ENCODE measurements at places on chromosomes 1 and 21. TPM values are rescaled to one million over a fixed set of nuclear protein-coding genes. Genes with fewer than 3 reads are reported as not detected.

GBP4 gene
- total RNA-seq = 14.2 TPM

KRTAP21-2 gene
- total RNA-seq = not detected

SNIP1 gene
- total RNA-seq = 11.6 TPM

TFF2 gene
- total RNA-seq = not detected

SPATA1 gene
- total RNA-seq = 0.97 TPM

GPR153 gene
- 5.2 TPM for total RNA-seq

PCP4 gene
- not detected for total RNA-seq

CATSPERE gene
- total RNA-seq = 1.7 TPM

OR2AK2 gene
- total RNA-seq = not detected

S100A14 gene
- total RNA-seq = not detected

TNFRSF18 gene
- total RNA-seq = not detected

PALMD gene
- total RNA-seq = 6.8 TPM

LORICRIN gene
- total RNA-seq = not detected

GABRD gene
- not detected for total RNA-seq

CITED4 gene
- total RNA-seq = 1.7 TPM

GAS5 gene
- total RNA-seq = 367 TPM

DNA sequence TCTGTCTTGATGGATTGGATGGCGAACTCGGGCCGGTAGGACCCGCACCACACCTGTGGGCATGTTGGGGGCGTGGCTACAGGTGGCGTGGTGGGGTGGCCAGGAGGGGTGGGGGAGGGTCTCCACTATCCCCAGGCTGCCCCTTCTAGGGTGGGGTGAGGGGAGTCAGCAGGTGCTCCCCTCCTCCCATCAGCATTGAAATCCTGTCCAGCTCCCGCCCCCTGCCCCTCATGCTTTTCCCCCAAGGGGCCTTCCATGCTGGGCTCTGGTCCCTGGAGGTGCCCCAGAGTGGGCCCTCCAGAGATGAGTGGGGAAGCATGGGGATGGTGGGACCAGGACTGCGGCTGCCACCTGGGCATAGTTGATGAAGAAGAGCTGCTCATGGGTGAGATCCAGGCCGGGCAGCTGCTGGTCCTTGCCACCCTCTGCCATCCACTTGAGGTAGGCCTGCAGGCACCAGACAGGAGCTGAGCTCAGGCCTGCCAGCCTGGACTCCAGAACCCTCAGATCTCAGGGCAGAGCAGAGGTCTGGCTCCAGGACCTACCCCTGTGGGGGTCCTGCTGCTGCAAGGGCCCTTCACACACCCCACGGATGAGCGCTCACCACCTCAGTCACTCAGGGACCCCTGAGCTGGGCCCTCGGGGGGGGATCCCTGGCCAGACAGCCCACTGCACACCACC, 5.1 kb downstream of the PRXL2B start:
- no peak for DNase-seq

DNA sequence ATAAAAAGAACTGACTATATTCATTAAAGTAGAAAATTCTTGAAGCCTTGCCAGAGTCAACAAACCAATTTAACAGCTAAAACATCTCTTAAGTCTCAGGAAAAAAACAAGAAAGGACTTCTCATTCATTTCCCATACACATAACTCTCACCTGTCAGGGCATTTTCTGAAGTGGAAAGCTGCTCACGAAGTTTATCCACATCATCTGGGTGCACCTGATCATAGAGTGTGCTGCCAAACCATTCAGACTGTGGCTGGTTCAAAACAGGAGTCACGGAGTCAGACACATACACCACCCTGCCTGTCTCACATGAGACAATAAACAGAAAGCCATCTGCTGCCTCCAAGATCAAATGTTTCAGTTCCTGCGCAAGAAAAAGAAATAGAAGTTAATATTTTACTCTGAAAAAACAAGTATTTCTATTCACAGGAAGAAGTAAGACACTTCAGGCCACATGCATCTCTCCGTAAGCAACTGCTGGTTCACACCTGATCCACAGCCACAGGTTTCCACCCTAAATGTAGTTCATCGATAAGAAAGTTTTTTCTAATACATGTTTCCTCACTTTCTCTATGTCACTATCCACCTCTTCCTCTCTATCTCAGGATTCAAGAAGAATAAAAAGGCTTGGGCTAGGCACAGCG, 28.2 kb upstream of the CTSK start:
- peak; percentile 36 for DNase-seq

GRCh38 chr21:41402796-41403195, 23.2 kb upstream of the MX1 start:
- no peak for DNase-seq

DNA sequence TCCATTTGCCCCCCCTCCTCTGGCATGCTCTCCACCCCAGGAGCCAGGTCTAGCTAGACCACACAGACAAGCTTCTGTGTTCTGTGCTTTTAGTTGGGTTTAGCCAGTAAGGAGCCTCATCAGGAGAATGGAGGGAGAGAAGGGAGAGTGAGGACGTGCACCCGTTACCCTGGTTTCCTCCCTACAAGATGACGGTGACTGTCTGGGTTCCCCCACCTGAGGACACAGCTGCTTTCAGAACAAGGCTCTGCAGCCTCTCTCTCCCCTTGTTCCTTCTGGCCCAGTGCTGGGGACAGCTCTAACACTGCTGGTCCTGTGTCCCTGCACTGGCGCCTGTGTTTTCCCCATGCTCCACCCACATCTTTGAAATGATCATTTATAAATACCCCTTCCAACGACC, 184.4 kb upstream of the GALNT2 start:
- no peak for DNase-seq

- DNase-seq = no peak
These were observed 94.2 kb downstream of the PLXNA2 start for GRCh38 chr1:208149776-208150514.

GRCh38 chr1:23278717-23279116, 61.4 kb upstream of the HTR1D start:
- no peak for DNase-seq

DNA sequence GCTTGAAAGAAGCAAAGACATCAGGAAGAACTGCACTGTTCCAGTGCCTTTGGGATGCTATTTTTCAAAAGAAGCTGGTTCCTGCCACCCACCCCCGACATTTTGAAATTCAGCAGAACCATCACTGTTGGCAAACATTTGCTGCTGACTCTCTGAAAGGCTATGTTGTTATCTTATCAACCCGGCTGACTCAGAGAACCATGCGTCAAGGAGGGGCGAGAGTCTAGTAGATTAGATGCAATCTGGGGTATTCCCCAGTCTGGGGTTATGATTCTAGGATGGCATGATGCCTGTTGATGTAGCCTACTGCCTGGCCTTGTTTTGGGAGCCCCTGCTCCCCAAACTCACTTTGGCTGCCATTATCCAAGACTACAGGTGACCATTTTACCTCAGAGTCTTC, 267.8 kb upstream of the RUNX1 start:
- peak; percentile 93 for DNase-seq

DNA sequence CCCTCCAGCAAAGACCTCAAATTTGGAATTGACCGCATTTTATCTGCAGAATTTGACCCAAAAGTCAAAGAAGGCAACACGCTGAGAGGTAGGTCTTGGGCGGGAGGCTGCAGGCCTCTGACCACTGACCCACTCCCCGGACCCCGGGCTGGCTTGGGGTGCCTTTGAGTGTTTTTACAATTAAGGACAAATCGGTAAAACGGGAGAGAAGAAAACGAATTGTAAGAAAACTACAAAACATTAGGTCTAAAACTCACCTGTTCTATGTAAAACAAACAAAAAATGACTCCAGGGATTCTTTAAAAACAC, 1.1 kb downstream of the HLX start:
- no peak for DNase-seq

DNA sequence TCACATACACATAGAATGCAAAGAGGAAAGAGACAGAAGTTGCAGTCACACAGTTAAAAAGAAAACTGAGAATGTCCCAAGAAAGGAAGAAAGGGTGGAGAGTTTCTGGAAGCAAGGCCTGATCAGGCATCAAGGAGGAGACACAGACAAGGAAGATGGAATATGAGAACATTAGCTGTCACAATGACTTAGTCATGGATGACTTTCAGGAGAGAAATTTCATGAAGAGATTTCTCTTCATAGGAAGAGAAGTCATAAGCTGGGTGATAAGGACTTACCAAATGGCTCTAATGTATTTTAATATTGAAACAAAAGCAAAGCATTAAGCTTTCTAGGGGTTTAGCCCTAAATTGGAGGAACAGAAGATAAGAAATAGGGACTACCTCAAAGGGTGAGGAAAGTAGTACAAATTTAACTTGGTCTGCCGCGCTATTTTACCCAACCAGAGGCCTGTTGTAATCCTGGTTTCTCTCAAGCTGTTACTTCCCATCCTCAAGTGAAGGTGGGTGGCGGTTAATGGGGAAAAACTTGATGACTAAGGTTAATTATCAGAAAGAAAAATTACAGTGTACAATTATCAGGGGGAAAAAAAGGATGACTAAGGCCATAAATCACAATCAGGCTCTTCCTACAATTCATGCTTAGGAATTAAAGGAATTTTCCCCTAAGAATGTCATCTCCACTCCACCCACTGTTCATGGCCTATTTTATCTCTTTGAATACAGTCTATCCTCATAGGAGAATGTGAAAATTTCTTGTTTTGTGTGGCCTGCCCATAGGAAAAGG, 93.9 kb upstream of the ADGRL2 start:
- DNase-seq = peak; percentile 31

- peak; percentile 74 for DNase-seq
These were observed 90.5 kb upstream of the TLR5 start for GRCh38 chr1:223233410-223234169.

- DNase-seq = peak; percentile 89
These were observed 40.9 kb upstream of the SLC6A9 start for GRCh38 chr1:44072204-44072603.

DNA sequence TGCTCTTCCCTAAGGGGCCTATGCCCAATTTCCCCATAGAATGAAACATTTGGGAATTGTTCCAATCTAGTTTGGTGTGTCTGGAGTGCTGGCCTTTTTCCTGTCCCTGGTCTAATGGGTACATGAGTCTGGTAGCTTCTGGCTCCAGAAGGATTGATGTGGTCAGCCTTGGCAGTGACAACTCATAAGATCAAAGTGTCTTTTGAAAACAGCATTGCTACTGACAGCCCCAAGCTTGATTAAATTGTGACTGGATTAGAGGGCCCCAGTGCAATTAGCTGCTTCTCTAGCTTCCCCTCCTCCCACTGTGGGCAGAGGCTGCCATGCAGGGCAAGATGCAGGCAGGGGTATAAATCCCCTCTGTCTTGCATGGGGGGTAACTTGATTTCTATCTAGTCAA, 130.9 kb downstream of the UCK2 start:
- no peak for DNase-seq

- no peak for DNase-seq
These were observed 16.0 kb downstream of the KIF17 start for GRCh38 chr1:20701847-20702246.

GRCh38 chr1:212119863-212120262, 84.3 kb downstream of the DTL start:
- no peak for DNase-seq

- peak; percentile 19 for DNase-seq
These were observed 49.8 kb downstream of the ARHGEF16 start for GRCh38 chr1:3504151-3504821.

DNA sequence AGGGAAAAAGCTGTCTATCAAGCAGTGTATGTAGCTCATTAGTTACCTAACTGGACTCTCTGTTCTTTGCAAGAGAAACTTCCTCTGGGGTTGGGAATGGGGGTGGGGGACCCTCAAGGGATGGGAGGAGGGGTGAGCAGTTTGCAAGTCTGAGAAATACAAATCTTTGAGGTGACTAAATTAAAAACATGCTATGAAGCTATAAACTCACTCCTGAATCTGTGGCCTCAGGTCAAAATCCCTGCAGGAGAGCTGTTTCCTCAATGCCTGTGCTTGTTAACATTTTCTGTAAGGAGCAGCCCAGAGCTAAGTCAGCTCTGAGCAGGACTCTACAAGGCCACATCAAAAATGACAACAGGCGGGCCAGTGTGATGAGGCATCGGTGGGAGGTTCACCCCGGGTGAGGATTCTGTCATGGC, 32.8 kb upstream of the PTPRC start:
- peak; percentile 54 for DNase-seq

- peak; percentile 99 for DNase-seq
These were observed 147.8 kb downstream of the TOMM20 start for GRCh38 chr1:234980645-234981396.

DNA sequence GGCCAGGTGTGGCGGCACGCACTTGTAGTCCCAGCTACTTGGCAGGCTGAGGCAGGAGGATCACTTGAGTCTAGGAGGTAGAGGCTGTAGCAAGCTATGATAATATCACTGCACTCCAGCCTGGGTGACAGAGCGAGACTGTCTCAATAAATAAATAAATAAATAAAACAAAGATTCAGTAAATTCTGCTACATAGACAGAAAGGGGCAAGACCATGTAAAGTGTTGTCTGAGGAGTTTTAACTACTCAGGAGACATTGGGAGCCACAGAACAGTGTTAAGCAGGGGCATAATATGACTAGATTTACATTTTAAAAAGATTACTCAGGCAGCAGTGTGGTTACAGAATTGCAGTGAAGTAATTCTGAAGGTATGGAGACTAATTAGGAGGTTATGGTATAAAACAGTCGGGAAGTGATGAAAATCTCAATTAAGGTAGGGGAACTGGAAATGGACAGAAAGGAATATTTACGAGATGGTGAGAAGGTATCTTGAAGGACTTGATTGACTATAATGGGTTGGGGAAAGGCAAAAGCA, 94.7 kb downstream of the ATP1B1 start:
- peak; percentile 54 for DNase-seq

- DNase-seq = no peak
These were observed 172.5 kb downstream of the TRABD2B start for GRCh38 chr1:47824716-47825115.

GRCh38 chr21:35645991-35646390, 414.3 kb downstream of the SETD4 start:
- DNase-seq = no peak

DNA sequence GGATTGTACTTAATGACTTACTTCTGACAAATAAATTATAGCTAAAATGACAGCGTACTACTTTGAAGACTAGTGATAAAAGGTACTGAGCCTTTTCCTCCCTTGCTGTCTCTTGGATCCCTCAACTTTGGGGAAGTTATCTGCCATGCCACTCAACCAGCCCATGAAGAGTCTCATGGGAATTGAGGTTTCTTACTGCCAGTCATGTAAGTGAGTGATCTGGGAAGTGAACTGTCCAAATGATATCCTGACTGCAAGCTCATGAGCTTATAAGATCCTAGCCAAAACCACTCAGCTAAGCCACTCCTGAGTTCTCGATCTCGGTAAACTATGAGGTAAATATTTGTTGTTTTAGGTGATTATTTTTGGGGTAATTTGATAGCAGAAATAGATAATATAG, 247.8 kb downstream of the NCAM2 start:
- no peak for DNase-seq

GRCh38 chr1:153777648-153778047, 2.4 kb downstream of the SLC27A3 start:
- DNase-seq = no peak

- no peak for DNase-seq
These were observed 45.5 kb upstream of the PRRX1 start for GRCh38 chr1:170618421-170618820.

DNA sequence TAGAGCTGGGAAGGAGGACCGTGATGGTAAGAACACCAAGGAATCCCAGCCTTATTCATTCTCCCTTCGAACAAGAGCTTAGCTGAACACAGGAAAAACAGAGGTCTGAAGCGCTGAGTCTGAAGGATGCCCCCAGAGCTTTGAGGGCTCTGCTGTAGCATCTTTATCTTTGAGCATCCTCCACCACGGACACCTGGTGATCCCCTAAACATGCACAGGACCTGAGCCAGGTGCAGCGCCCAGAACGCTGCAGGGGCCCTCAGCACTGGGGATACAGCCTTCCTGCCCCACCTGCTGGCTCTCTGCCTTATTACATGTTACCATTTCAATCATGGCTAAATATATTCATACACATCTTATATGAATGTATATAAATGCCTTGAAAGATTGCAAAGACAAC, 7.7 kb upstream of the GPATCH4 start:
- DNase-seq = no peak

GRCh38 chr21:29124645-29125044, 5.8 kb upstream of the MAP3K7CL start:
- no peak for DNase-seq

Measured in fibroblast of villous mesenchyme (primary cell).